ENCODE measurements at places on chromosomes 1 and 21. TPM values are rescaled to one million over a fixed set of nuclear protein-coding genes. Genes with fewer than 3 reads are reported as not detected.

- no peak for DNase-seq
Observed at GRCh38 chr1:96104506-96104905, 617.1 kb upstream of the PTBP2 start.

DNA sequence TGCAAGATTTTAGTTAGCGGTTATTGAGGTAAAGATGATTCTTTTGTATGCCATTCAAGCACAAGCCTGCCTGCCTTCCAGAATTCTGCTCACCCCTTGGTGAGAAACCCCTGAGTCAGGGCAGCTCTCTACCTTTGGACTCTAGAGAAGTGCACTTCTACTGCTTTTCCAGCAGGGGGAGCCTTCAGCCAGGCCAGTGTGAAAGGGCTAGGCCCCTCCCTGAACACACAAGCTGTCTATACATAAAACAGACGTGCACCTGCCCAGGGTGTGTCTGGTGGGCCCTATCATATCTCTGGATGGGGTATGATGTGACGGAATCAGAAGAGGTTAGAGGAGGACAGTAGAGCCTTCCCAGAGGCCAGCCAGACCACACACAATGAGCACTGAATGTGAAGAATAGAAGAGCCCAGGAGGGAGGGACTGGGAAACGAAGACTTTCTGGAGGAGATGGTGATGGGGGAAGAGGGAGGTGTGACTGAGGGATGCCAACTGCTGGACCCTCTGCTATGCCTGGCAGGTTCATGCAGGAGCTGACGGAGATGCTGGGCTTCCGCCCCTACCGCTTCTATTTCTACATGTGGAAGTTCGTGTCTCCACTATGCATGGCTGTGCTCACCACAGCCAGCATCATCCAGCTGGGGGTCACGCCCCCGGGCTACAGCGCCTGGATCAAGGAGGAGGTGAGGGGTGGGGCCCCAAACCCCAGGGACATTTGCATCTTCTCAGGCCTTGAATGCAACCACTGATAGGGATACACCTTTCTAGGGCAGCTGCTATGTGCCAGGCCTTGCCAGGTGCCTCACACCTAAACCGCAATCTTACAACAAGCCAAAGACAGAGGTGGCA, 13.0 kb upstream of the KCNC4 start:
- DNase-seq: peak; percentile 71

- no peak for DNase-seq
Observed at GRCh38 chr21:31880816-31881215, 8.0 kb downstream of the HUNK start.

Gene CAPN8
- total RNA-seq: not detected

DNA sequence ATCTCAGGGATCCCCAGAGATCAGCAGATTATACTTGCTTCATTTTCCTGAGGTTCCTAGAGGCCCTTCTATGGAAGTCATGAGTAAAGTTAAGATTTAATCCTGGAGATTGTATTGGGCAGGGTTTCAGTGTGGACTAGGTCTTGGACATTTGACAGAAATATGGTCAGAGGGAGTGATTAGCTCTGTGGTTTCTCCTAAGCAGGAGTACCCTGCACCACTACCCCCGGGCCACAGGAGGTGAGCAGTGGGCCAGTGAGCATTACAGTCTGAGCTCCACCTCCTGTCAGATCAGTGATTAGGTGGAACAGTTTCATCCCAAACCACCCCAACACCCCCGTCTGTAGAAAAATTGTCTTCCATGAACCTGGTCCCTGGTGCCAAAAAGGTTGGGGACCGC, 43.2 kb downstream of the PHACTR4 start:
- peak; percentile 20 for DNase-seq

DNA sequence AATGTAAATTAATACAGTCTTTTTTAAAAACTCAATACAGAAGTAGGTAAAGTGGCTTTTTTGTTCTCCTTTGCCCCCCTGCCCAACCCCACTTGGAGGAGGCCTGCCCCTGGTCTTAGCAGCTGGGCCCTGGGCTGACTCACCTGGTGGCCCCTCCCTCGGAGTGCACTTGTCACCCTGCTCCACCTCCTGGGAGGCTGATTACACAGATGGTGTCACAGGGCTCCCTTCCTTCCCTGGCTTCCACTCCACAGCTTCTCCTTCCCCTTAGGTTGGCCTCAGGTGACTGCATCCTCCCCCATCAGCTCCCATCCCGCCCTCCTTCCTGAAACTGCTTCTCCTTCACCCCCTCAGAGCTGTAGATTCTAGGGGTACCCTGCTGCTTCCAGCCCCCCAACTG, 11.7 kb upstream of the CAPN9 start:
- no peak for DNase-seq

DNA sequence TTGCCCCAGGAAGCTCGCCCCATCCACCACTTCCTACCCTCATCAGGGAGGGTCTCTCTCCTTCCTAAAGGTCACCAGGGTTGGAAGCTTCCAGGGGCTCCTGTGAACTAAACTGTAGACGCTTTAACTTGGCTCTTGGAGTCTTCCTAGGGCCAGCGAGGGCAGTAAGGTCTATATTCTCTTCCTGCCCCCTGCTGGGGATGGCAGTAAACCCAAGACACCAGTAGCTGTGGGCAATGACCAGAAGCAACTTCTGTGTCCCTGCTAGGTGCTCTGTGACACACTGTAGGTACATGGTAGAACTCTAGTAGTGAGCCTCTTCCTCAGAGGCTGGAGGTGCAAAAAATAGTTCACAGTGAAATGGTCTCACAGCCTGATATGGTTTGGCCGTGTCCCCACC, 30.0 kb downstream of the KCND3 start:
- peak; percentile 49 for DNase-seq

DNA sequence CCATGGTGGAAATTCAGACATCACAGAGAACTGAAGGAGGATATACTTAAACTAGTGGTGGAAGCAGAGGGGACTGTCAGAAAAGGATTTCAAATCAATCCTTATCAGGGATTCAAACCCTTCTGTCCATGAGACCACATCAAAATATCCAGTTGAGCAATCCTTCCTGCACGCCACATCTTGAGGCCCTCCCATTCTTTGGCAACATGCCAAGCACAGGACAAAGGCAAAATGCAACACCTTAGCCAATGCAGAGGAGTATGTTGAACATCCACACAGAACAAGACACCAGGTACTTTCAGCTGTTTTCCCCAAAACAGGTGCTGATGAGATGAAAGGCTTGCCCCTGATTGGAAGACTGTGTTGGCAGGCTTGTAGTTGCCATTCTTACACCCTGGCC, 81.8 kb upstream of the PLXNA2 start:
- DNase-seq: no peak

Gene TSPAN2
- not detected for total RNA-seq

- DNase-seq: no peak
Observed at GRCh38 chr1:67371681-67372080, 58.5 kb downstream of the SERBP1 start.

DNA sequence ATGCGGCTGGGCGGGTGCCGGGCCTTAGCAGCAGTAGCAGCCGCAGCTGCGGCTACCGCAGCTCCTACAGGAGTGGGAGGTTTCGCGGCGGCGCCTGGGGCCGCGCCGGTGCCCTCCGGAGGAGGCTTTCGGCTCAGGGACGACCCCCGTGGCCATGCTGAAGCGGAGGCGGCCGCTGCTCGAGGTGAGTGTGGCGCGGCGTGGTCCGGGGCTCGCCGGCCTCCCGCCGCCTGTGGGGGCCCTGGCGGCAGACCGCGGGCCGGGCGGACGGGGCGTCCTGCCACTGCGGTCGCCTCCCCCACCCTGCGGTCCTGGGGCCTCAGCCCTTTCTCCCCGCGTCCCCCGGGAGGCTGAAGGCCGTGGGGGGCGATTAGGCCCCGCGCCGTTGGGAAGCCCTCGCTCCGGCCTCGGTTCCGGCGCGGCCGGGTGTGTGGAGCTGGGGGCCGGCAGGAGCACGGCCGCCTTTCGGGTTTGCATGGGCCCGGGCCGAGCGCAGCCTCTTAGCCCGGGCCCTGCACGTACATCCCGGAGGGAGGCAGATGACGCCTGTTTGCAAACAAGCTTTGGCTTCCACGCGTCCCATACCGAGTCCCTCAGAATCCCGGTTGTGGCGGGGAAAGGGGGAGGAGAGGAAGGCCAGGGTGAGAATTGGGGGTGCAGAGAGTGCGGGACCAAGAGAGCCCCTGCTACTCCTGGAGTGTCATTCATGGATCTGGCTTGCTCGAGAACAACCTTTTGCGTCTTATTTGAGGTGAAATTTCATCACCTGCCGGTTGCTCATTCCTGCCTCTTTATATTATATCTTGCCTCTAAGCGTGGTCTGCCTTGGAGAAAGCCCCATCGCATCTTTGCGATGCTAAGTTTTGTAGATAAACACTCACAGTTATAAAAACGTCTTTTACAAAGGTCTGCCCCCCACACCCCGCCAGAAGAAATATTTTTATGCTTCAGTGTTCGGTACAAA, 613 bp downstream of the ZFYVE9 start:
- DNase-seq: peak; percentile 41

Gene UBXN11
- total RNA-seq: 5.0 TPM

DNA sequence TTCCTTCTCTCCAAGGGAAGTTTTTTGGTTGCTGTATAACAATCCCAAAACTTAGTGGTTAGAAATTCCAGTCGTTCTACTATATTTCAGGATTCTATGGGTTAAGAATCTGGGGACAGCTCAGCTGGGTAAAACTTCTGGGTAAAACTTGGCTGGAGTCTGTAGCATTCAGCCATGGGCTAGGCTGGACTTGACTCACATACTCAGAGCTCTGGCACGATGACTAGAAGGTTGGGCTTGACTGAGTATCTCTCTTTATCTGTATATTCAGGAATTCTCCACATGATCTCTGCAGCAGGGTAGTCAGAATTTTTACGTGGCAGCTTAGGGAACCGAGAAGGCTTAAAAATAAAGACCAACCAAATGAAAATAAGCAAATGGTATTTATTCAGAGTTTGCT, 28.2 kb upstream of the HRNR start:
- DNase-seq: no peak

Gene SZT2
- total RNA-seq: 10.5 TPM

Gene VWA1
- 15.3 TPM for total RNA-seq

Gene CSF1
- 4.0 TPM for total RNA-seq

Gene OR10Z1
- total RNA-seq: not detected

Gene SERINC2
- total RNA-seq: 8.1 TPM

DNA sequence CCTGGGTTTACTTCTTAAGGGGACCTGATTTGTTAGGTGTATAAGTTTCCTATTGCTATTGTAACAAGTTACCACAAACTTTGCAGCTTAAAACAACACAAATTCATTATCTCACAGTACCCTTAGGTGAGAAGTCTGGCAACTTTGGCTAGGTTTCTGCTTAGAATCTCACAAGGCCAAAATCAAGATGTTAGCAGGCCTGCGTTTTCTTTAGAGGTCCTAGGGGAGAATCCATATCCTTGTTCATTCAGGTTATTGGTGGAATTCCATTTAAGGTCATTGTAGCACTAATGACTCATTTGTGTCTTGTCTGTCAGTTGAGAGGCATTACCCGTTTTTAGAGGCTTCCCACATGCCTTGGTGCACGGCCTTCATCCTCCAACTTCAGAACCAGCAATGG, 8.2 kb upstream of the SH2D1B start:
- no peak for DNase-seq

DNA sequence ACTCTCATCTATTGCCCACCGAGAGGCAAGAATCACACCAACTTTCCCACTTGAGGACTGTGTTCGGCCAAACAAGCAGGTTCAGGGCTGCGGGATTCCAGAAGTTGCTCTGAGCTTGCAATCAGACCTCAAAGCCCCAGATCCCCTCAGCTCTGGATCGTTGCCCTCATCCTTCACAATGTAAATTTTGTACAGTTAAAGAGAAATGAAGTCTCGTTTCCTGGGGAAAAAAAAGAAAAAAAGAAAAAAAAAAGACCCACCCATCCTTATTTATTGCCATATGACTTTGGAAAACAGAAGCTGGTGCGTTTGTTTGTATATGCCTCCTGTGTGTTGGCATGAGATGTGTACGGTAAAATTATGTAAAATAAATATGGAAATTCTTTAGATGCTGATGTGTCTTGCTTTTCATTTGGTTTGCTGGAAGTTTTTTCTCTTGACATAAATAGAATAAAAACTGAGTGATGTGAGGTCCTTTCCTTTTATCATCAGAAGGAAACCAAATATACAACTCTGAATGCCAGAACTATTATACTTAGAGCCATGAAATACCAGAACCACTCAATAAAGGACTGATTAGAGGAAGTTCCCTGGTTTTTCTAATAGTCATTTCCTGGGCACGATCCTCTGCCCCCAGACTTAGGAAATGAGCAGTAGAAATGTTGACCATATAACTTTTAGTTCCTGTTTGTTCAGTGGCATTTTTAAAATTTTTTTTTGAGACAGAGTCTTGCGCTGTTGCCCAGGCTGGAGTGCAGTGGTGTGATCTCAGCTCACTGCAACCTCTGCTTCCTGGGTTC, 48.7 kb downstream of the LHX4 start:
- DNase-seq: no peak

DNA sequence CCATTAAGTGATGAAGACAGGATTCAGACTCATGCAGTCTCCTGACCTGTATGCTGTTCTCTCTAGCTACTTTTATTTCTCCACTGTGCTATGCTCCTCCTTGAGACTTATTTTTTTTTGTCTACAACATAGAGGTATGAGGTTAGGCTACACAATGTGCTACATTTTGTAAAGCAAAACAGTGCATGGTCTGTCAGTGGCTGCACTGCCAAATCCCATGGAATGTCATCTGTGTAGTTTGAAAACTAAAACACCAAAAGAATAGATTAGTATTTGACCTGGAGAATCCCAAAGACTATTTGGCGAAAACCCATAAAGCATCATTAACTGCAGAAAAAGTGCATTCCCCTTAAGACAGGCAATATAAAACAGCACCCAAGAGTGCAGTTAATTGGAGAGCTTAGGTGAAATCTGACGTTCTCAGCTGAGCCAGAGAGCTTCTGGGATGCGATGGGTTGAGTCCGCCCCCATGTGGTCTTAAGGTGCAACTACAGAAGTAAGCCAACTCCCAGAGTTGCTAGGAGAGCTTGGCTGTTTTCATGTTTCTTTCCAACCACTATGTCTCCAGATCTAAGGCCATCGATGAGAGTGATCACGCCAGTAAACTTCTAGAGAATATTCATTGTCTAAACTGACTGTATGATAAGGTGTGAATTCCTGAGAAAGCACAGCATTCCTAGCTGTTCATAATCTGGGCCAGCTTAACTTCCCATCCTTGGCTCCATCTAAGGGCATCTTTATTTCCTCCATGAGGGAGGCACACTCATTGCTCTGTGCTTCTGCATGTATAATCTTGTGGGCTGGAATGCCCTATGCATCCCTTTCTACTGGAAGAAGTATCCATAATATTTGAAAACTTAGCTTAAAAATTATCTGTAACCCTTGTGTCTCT, 20.7 kb upstream of the CYP2J2 start:
- peak; percentile 78 for DNase-seq

Gene PIGM
- 6.3 TPM for total RNA-seq

Gene F13B
- not detected for total RNA-seq

DNA sequence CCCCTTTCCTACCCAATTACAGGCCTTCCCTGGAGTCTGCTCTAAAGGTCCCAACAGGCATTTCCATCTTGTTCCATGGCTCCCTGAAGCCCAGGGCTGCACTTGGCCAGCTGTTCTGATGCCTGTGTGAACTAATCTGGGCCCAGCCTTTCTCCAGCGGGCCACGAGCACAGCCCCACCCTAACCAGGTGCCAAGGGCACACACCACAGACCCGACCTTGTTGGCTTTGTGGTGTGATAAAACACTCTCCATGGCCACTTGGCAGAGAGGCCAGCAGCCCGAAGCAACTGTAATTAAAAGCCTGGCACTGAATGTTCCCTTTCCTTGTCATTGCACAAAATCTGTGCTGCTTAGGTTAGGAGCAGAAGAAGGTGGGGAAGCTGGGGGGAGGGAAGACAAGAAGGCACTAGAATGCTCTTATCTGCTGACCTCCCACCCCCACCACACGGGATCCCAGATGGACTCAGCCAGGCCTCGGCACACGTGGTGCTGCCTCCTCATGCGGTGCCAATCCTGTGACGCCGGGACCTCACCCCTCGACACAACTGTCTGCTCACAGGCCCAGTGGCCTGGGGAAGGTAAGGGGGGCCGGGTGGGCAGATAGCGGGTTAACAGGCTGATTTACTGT, 9.9 kb downstream of the HCRTR1 start:
- DNase-seq: no peak

Gene SLC16A4
- 93.8 TPM for total RNA-seq

Measured in SK-MEL-5 (cell line).